GM19239 (cell line): ENCODE measurements at places on chromosomes 1 and 21.

- DNase-seq = no peak
Measured at GRCh38 chr1:24959623-24959975, 29.5 kb upstream of the RUNX3 start.

DNA sequence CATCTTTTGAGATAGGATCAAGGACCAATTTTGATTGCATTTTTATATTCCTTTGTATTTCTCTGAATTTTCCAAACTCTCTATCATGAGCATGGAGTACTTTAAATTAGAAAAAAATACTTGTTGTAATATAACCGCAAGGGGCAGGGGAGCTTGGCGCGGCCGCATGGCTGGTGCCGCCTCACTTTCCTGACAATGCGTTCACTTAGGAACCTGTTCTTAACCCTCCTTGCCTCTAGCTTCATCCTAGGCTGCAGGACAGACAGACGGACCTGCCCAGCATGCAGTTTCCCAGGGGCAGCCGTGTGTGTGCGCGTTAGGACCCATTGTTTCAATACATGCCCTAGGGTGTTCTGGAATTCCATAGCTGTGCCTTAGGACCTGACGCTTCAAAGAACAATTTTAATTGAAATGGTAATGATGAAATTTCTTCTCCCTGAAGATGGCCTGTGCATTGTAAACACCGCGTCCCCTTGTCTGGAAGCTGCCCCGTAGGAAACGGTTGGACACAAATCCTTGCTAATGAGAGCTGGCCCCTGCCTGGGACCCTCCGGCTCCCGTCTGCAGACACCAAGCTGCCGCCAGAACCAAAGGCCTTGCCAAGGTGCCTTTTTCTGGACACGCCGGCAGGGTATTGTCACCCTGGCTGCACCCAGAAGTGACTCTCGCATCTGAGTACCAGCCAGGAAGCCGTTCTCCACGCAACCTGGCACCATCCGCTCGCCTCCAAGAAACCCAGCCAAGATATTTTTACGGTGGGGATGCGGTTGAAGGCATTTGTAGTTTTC lies 466.4 kb downstream of the NPHP4 start:
- DNase-seq = no peak

DNA sequence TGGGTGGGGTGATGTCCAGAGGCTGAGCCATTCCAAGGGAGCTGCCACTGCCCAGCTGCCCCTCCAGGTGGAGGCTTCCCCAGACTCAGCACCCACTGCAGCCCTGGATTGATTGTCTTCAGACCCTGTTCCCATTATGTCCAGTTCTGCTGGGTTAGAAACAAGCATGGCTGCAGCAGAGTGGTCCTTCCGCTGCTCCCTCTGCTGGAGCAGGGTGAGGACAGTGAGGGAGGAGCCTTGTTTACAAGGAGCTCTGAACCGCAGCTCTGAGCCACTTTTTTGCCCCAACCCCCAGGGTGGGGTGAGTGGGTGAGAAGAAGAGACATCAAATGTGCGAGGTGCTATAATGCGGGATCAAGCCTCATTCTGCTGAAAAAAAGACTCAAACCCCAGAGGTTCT lies 2.3 kb downstream of the TNNT2 start:
- DNase-seq = no peak

- DNase-seq = no peak
Measured at GRCh38 chr1:155960081-155960745, 18.1 kb downstream of the ARHGEF2 start.

- DNase-seq = no peak
Measured at GRCh38 chr1:18800258-18800657, 59.2 kb downstream of the TAS1R2 start.

DNA sequence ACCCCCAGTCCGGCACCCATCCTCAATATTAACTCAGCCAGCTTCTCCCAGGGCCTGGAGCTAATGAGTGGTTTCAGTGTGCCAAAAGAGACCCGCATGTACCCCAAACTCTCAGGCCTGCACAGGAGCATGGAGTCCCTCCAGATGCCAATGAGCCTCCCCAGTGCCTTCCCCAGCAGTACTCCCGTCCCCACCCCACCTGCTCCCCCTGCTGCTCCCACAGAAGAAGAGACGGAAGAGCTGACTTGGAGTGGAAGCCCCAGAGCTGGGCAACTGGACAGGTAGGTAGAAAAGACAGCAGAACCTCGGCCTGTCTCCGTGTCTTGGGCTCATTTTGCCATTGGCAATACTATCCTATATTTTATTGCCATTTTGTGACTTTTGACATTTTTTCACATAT lies 45.4 kb upstream of the IPO9 start:
- DNase-seq = no peak
